ENCODE measurements at places on chromosomes 1 and 21.

- no peak for DNase-seq
Measured at GRCh38 chr1:40385437-40386358, 12.2 kb downstream of the SMAP2 start.

DNA sequence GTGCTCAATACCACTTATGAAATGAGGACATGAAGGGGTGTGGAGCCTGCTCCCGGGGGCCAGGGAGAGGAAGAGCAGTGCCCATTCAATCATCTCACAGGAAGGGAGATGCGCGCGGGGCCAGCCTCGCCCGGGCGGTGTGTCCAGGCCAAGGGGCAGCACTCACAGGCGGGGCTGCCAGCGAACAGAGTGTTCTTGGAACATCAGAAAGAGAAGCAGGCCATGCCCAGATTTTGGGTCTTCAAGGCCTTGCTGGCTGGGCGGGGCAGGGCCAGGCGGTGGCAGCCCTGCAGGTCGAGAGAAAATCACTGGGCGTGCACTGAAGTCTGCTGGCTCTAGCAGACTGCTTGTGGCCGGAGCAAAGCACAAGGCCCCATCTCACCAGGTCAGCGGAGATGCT lies 168.6 kb downstream of the PRDM16 start:
- DNase-seq: no peak

DNA sequence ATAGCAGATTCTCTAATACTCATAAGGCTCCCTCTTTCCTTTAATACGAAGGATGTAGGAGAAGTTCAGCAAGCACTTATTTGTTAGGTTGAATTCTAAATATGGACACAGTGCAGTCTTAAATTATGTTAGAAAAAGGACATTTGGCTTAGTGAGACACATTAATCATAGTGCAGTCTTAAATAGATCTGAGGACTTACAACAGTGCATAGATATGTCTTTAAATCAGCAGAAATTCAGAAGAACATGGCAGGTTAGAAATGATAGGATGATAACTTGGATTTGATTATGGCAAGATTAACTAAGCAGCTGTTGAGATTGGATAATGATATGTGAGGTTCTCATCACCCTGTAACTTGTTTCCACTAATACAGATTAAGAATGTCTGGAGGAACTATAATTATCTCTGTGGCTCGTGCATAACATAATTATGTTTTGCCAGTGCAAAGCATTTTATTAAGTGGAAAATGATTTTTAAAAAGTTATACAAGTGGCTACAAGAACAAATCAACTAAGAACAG lies 485.9 kb downstream of the USP25 start:
- no peak for DNase-seq

- DNase-seq: peak; percentile 94
Measured at GRCh38 chr1:59673573-59674450, 140.9 kb upstream of the HOOK1 start.

DNA sequence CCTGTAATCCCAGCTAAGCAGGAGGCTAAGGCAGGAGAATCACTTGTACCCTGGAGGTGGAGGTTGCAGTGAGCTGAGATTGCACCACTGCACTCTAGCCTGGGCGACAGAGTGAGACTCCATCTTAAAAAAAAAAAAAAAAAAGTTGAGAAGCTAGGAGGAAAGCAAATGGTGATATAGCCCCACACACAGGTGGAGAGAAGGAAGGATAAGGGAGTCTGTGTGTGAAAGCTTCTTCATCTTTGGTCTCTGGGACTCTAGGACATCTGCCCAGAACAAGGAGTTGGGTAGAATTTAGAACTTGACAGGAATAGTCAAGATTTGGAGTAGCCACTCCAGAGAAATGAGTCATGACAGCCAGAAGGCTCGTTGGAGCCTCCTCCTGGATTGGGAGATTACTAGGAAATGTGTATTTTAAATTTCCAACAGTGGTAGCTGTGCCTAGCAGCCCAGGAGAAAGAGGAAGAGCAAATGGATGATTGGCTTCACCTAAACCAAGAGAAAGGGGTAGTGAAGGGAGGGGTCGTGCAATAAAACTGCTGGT lies 19.9 kb downstream of the NPL start:
- no peak for DNase-seq
